Effector memory CD8-positive, alpha-beta T cell (primary cell): ENCODE measurements at places on chromosomes 5 and 9.

- H3K4me1 ChIP-seq, result peaks cover 32% of the 10 kb centered on the region
- H3K27ac ChIP-seq, result peak overlapping the region; percentile 97
- H3K36me3 ChIP-seq, result peaks cover 34% of the 10 kb centered on the region
- DNase-seq, result no peak
These were observed 37.8 kb downstream of the FAM78A start for GRCh38 chr9:131238402-131239021.

- H3K27ac ChIP-seq, result no peak overlapping the region
- peaks cover 9% of the 10 kb centered on the region for H3K4me1 ChIP-seq
- no peak for DNase-seq
- H3K4me3 ChIP-seq, result peak overlapping the region; percentile 75
- peaks cover 38% of the 10 kb centered on the region for H3K27me3 ChIP-seq
- peaks cover 5% of the 10 kb centered on the region for H3K36me3 ChIP-seq
These were observed 30.9 kb downstream of the GSN start for GRCh38 chr9:121298689-121299466.

DNA sequence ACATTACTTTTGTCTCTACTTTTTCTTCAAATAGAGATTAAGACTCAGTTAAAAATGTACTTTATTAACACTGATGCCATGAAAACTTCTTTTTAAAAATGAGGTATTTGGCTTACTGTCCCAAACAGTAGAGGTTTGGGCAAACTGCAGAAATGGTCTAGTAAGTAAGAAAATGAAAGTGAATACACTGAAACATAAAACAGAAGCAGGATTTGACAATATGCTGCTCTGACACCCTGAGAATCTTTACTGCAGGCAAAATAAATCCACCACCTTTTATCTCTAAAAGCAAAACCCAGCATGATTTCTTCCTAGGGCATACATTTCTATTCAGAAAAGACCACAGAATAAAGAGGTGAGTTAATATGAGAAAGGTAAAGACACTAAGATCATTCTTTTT is 86.2 kb downstream of the SLC38A9 start:
- no peak for DNase-seq
- H3K27me3 ChIP-seq, result no peaks in the 10 kb centered on the region
- no peak overlapping the region for H3K4me3 ChIP-seq
- no peak overlapping the region for H3K27ac ChIP-seq
- H3K36me3 ChIP-seq, result peaks cover 4% of the 10 kb centered on the region

DNA sequence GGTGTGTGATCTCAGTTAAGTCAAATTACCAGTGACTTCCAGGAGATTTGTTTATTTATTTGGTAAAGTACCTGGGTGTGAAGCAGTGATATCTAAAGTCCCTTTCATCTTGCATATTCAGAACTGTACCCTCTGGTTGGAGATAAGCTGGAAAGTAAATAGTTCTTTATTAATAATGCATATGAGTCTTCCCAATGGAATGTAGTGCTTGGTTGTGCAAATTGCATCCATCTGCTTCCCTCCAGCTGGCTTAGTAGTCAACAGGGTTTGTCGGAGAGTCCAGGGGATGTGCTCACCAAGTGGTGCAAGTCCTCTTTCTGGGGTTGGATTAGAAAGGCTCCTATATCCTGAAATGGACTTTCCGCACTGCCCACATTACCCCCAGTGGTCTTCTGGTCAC is 42.0 kb downstream of the TRPM3 start:
- no peak for DNase-seq
- no peaks in the 10 kb centered on the region for H3K36me3 ChIP-seq
- H3K27ac ChIP-seq, result no peak overlapping the region
- H3K27me3 ChIP-seq, result no peaks in the 10 kb centered on the region
- no peaks in the 10 kb centered on the region for H3K4me1 ChIP-seq
- H3K4me3 ChIP-seq, result no peak overlapping the region

- DNase-seq, result no peak
- peak overlapping the region; percentile 31 for H3K27ac ChIP-seq
- no peak overlapping the region for H3K4me3 ChIP-seq
These were observed 4.5 kb upstream of the OGN start for GRCh38 chr9:92408747-92409478.

GRCh38 chr5:172659909-172660628 is 19.0 kb downstream of the NEURL1B start:
- H3K36me3 ChIP-seq, result no peaks in the 10 kb centered on the region
- no peak overlapping the region for H3K27ac ChIP-seq
- peaks cover 1% of the 10 kb centered on the region for H3K27me3 ChIP-seq
- DNase-seq, result no peak
- no peak overlapping the region for H3K4me3 ChIP-seq
- no peaks in the 10 kb centered on the region for H3K4me1 ChIP-seq

GRCh38 chr5:109987355-109987754 is 297.6 kb downstream of the MAN2A1 start:
- H3K27me3 ChIP-seq, result peaks cover 12% of the 10 kb centered on the region
- DNase-seq, result no peak
- no peaks in the 10 kb centered on the region for H3K4me1 ChIP-seq
- no peak overlapping the region for H3K4me3 ChIP-seq

GRCh38 chr9:76704593-76705204 is 59.5 kb upstream of the PCA3 start:
- H3K4me1 ChIP-seq, result peaks cover 6% of the 10 kb centered on the region
- no peak overlapping the region for H3K27ac ChIP-seq
- H3K36me3 ChIP-seq, result no peaks in the 10 kb centered on the region
- peaks cover 67% of the 10 kb centered on the region for H3K27me3 ChIP-seq
- peak; percentile 11 for DNase-seq

DNA sequence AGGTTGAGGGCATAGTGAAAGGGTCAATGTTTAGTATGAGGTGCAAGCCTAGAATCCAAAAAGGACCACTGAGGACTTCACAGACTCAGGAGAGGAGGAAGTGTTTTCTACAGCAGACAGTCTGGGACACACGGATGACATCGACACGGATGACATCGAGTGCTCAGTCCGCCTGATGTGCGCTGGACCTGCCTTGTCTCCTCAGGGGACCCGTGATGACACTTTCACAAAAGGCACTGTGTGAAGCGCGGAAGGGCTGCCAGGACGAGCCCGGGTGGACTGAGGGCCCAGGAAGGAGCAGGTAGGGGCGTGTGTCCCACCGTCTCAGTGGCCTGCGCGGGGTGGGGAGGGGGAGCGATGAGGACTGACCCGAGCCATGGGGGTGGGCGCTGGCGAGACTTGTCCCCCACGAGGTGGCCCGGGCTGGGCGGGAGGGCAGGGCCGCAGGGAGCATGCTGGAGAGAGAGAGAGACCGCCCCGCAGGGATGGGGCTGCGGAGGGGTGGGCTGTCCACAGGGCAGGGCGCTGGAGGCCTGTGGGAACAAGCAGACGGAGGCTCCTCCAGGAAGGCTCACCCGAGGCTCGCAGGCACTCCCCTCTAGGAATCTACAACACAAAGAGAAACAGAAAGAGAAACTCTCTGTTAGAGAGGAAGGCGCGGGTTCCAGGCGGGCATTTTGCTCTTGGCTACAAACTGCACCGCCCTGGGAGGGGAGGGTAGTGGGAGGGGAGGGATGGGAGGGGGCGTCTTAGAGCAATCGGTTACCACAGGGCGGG is 54.9 kb downstream of the USP20 start:
- H3K4me1 ChIP-seq, result peaks cover 78% of the 10 kb centered on the region
- peak; percentile 50 for DNase-seq
- H3K27me3 ChIP-seq, result no peaks in the 10 kb centered on the region
- H3K4me3 ChIP-seq, result peak overlapping the region; percentile 84
- H3K36me3 ChIP-seq, result peaks cover 100% of the 10 kb centered on the region

DNA sequence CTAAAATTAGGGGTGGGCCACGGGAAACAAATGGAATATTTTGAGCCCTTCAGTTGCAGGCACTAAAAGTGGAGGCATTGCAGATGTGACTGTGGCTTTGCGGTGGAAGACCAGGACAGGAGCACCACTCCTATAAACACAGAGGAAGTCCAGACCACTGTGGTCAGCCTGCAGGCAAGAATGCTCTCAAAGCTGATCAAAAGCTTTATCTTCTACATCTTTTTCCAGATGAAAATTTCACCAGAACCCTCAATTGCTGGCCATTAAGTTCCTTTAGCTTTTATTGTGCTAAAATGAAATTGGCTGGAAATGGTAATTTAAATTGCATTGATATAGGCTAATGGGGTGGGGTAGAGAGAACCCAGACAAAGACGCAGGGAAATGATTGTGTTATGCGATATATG is 208.8 kb downstream of the ERCC6L2 start:
- H3K4me3 ChIP-seq, result no peak overlapping the region
- H3K4me1 ChIP-seq, result no peaks in the 10 kb centered on the region
- no peak overlapping the region for H3K27ac ChIP-seq
- H3K27me3 ChIP-seq, result peaks cover 25% of the 10 kb centered on the region

GRCh38 chr9:20112205-20112783 is 323.5 kb upstream of the SLC24A2 start:
- H3K4me1 ChIP-seq, result no peaks in the 10 kb centered on the region
- H3K36me3 ChIP-seq, result no peaks in the 10 kb centered on the region
- no peak for DNase-seq
- H3K27ac ChIP-seq, result no peak overlapping the region
- no peaks in the 10 kb centered on the region for H3K27me3 ChIP-seq

- peak overlapping the region; percentile 56 for H3K27ac ChIP-seq
- peaks cover 13% of the 10 kb centered on the region for H3K27me3 ChIP-seq
- H3K36me3 ChIP-seq, result no peaks in the 10 kb centered on the region
- peaks cover 7% of the 10 kb centered on the region for H3K4me1 ChIP-seq
- DNase-seq, result no peak
These were observed 34.2 kb downstream of the PRKACG start for GRCh38 chr9:68979538-68980314.

DNA sequence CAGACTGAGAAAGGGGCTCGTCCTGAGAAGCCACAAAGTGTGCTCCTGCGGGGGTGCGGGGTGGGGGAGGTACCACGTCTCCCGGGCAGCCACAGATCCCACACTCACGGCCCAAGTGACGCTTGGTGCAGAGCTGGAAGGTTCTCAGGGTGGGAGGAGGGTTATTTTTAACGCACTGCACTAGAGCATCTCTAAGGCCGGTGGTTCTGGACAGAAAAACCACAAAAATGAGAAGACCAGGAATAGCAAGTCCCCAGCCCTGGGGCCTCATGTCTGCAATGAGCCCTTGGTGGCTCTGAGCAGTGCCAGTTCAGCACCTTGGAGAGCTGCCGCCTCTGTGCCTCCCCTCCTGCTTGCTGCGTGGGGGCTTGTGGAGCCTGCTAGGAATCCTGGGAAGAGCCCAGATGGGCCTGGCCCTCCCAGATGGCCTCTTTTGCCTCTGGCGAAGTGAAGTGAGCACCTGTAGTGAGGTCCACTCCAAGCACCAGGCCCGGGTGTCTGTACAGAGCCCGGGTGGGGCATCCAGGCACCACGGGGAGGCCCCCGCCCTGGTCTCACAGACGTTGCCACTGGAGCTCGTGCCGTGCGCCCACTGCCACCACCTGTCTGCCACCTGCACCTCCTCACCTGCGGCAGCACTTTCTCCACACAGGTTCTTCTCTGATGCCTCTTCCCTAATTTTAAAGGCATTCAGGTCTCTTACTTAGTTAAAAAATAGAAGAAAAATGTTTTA is 48.9 kb upstream of the CACNA1B start:
- no peak for DNase-seq
- peaks cover 23% of the 10 kb centered on the region for H3K36me3 ChIP-seq
- H3K4me1 ChIP-seq, result peaks cover 13% of the 10 kb centered on the region
- no peaks in the 10 kb centered on the region for H3K27me3 ChIP-seq

DNA sequence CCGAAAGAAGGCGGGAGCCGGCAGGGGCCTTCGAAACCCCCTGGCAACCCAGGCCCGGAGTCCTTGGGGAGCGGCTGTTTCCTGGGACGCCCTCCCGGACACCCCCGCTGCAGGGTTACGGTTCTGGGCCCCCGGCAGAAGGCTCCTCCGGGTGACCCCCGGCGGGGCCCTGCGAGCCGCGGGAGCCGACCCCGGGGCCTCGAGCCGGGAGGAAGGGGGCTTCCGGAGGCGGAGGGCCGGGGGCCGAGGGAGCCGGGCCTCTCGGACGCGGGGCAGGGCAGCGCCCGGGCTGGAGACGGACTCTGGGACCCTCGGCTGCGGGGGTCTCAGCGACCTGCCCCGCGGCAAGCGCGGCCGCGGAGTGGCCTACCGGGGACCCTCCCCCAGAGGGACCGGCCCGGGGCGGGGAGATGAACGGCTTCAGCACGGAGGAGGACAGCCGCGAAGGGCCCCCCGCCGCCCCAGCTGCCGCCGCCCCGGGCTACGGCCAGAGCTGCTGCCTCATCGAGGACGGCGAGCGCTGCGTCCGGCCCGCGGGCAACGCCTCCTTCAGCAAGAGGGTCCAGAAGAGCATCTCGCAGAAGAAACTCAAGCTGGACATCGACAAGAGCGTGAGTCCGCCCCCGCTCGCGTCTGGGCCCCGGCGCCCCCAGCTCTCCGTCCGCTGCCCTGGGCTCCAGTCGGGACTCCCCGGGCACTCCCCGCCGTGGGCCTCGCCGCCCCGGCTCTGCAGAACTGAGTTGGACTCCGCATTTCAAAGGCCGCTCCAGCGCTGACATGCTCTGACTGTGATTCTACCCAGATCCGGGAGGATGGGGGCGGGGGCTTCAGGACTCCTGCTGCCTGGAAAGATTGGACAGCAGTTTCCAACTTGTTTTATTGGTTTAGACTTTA is 645 bp downstream of the SAP30L start:
- peaks cover 44% of the 10 kb centered on the region for H3K4me1 ChIP-seq
- H3K27me3 ChIP-seq, result no peaks in the 10 kb centered on the region
- peak overlapping the region; percentile 95 for H3K27ac ChIP-seq
- H3K36me3 ChIP-seq, result peaks cover 23% of the 10 kb centered on the region
- peak overlapping the region; percentile 88 for H3K4me3 ChIP-seq
